Activated CD8-positive, alpha-beta T cell treated with anti-CD3 and anti-CD28 coated beads for 36 hours (primary cell): ENCODE measurements at places on chromosomes 4 and X. TPM values are rescaled to one million over a fixed set of nuclear protein-coding genes. Genes with fewer than 3 reads are reported as not detected.

- H3K4me1 ChIP-seq: no peaks in the 10 kb centered on the region
- H3K4me3 ChIP-seq: no peak overlapping the region
These were observed 343.1 kb downstream of the GRID2 start for GRCh38 chr4:92646826-92647225.

Gene STAG2
- total RNA-seq: 93.9 TPM

GRCh38 chr4:181006499-181007260 lies 1236.5 kb upstream of the TENM3 start:
- no peaks in the 10 kb centered on the region for H3K36me3 ChIP-seq
- no peak for DNase-seq
- no peak overlapping the region for H3K4me3 ChIP-seq
- no peaks in the 10 kb centered on the region for H3K4me1 ChIP-seq

Gene F11
- not detected for total RNA-seq

GRCh38 chr4:153522802-153523094 lies 56.6 kb downstream of the TMEM131L start:
- peak; percentile 85 for DNase-seq
- H3K4me1 ChIP-seq: peaks cover 88% of the 10 kb centered on the region
- peak overlapping the region; percentile 66 for H3K4me3 ChIP-seq

Gene PAGE2B
- total RNA-seq: 0.68 TPM

Gene ITIH6
- total RNA-seq: not detected

GRCh38 chrX:72105436-72105835 lies 26.3 kb downstream of the RTL5 start:
- H3K36me3 ChIP-seq: no peaks in the 10 kb centered on the region
- peak; percentile 68 for DNase-seq
- no peak overlapping the region for H3K4me3 ChIP-seq
- H3K4me1 ChIP-seq: peaks cover 46% of the 10 kb centered on the region
